ENCODE measurements at places on chromosomes 7 and 10.

DNA sequence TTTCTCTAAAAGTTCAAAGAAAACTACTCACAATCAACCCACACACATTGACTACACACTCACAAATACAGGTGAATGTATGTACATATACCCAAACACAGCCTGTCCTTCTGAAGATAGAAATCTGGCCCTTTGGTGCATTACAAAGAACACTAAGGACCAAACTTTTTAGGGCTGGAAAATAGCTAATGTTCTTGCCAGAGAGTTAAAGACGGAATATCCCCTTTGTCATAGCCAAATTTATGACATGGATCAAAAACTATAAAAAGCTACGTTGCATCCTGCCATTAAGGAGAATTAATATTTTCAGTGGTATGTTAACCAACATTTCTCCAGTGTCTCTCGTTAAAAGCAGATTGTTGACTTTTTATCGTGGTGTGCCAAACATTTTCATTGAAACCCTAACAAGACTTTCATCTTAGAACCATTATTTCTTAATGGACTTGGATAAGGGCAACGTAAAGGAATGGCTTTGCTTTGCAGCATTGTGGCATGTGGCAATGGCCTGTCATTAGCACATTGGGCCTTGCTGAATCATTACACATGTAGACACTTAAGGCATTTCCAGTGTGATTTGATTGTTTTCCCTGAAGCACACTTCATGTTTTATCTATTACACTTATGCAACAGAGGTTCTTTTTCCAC, 150.9 kb upstream of the MEOX2 start:
- no peak for DNase-seq

GRCh38 chr7:116142850-116143249, 67.5 kb upstream of the TES start:
- no peak for DNase-seq

DNA sequence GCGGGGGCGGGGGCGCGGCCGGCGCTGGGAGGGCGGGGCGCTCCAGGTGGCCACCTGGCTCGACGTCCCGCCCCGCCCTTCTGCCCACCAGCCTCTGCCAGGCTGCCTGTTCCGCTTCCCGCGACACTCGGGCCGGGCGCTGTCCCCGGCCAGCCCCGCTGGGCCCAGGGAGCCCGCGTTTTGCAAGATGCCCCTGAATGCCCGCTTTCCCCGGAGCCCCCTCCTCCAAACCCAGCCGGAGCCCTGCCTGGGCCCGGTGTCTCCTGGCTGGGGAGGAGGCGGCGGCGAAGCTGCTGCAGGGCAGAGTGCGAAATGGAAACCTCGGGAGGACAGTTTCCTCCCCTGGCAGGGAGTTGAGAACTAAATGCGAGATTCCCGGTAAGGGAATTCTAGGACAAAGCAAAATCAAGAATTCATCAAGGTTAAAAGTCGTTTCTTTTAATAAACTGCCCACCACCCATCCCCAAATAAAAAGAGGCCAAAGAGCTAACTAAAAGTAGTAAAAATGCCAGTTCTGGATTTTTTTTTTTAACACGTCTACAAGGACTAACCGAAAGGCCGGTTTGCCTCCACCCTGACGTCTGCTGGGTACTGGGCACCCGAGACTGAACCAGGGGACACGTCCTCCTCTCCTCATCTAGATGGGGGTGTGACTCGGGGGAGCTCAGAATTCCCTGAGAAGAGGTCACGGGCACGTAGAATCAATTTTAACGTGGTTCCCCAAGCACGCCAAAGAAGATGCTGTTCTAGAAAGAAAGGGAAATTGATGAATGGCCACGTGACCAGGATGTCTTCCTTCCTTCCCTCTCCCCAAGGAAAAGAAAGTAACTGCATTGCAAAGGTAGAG, 200.4 kb upstream of the NFE2L3 start:
- peak; percentile 9 for DNase-seq

DNA sequence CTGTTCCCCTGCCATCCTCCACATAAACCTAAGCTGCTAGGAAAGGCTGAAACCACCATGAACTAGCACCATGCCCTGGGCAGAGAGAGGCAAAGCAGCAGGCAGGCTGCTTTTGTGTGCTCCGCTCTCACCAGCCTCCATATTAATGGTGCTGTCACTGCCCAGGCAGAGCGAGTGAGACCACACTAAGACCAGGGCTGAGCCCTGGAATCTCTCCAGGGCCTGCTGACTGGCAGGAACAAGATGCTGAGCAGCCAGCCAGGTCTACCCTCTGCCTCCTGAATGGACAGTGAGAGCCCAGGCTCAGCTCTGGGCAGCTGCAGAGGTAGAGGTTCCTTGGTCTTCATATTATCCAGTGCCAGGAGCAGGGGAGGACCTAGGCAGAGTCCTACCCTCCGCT, 1.6 kb upstream of the CRHR2 start:
- no peak for DNase-seq

- no peak for DNase-seq
Observed at GRCh38 chr10:80160361-80161320, 28.1 kb downstream of the PLAC9 start.

DNA sequence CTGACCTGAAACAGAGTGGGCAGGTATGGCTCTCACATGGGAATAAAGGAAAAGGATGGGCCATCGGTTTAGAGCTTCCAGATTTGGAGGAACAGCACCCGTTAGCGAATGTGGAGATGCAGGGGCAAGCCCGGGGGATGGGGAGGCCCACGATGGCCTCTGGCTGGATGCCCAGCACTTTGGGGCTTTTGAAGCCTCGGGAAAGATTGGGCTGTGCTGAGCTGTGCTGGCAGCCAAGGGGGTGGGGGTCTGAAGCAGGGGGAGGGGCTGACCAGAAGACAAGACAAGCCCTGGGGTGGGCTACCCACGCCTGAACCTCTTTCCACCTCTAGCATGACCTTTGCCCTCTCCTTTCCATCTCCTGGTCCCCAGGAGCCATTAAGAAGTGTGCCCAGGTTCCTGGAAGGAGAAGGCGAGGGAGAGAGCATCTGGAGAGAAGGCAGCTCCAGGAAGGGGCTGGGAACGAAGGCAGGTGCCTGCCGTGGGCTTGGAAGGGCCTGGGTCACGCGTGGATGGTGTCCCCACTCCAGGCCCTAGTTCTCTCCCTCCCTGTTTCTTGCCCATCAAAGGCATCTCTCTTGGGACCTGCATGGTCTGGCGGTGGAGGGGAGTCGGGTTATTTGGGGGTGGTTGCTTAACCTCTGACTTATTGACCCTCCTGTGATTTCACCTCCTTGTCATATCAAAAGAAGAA, 39.7 kb downstream of the JAKMIP3 start:
- no peak for DNase-seq

- no peak for DNase-seq
Observed at GRCh38 chr7:44615793-44616192, 9.4 kb downstream of the OGDH start.

GRCh38 chr10:71964743-71965515, 734 bp downstream of the CHST3 start:
- DNase-seq, result peak; percentile 26

DNA sequence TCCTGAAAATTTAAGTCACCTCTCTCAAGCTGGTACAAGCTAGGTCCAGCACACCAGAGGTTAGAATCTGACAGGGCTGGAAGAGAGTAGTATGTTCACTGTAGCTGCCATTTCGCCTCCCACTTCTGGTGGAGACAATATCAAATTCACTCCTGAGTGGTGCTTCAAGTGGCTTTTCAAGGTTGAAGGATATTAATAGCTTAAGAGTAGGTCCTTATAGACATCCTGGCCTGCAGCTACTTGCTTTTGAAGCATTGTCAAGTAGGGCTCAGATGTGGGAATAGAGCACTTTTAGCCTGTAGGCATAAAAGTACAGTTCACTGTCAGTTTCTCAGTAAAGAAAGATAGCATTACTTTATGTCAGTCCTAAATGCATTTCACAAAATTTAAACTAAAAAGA, 270.5 kb upstream of the PLPP4 start:
- DNase-seq, result no peak

DNA sequence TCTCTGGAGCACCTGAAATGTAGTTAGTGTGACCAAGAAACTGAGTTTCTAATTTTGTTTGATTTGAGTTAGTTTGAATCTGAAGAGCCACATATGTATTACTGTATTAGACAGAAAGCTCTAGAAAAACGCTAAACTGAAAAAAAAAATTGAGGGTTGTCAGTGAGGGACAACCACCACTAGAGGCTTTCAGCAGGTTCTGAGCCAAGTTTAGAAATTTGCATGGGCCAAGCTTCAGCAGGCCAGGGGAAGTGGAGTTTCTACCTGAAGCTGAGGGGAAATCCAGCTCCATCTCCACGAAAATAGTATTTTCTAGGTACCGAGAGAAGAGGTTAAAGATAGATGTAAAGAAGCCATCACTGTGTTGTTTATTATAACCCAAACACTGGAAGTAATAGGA, 77.9 kb upstream of the PLXNA4 start:
- DNase-seq, result no peak

DNA sequence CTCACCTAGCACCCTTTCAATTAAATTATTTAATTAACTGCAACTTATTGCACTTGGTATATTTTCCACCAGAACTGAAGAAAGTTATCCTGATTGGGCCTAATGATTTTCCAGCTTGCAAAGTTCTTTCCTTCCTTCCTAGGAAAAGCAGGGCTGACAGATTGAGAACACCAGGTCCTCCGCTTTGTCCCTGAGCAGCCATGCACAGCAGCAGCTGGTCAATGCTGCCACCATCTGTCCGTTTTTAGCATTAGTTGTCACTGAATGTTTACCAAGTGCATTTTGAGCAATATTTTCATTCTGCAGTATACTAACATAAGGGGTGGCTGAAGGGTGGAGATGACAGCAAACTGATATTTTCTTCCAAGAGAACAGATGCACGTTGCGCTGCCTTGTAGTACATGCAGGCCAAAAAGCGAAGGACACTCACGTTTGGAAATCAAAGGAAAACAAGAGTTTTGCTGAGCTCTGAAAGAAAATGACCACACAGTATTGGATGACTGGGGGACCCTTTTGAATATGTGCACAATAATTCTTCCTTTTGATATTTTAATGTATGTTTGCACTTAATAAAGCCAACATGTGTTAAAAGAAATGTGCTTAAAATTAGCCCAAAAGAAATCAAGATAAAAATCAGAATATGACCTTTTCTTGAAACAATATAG, 248.8 kb upstream of the PTN start:
- DNase-seq, result peak; percentile 53

DNA sequence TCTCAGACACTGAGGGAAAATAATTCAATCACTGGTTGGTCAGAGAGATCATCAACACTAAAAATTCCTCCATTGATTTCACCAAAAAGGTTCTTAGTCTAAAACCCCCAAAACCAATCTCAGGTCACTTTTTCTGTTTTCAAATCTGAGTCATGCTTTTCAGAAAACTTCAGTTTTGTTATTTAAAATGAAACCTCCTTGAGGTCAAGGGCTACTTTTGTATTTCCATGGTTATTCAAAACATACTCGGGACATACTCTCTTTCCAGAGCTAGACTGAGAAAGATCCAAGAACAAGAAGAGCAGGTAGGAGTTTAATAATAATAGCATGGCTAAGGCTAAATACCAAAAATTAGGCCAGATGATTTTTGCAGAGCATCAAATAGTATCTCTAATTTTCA, 152.8 kb downstream of the SDHAF3 start:
- DNase-seq, result no peak

DNA sequence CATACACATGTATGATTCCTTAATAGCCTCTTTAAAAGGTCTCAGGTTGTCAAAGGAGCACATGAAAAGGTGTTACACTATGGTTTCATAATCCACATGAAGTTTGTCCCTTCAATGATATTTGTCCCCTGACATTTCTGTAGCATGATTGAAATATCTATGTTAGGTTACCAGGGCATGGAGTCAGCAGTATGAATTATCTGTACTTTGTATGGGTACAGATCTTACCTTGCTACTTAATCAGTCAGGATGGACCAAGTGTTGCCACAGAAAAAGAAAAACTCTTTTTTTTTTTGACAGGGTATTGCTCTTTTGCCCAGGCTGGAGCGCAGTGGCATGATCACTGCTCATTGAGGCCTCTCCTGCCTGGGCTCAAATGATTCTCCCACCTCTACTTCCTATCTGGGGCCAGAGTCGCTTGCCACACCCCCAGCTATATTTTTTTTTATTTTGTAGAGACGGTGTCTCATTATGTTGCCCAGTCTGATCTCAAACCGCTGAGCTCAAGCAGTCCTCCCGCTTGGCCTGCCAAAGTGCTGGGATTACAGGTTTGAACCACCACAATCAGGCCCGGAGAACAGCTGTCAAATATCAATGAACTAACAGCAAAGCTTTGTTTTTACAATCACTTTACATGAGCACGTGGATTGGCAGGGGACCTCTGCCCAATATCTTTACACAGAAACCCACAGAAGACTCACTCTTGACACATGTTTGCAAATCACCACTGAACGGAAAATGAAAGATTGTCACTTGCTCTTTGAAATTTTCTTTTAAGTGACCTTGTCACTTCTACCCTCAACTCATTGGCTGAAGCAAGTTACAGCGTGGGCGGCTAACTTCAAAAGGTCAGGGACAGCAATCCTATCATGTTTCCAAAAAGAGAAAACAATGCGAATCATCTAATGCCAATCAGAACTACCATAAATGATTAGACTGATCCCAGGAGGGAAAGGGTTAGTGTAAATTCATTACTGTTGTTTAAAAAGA, 140.2 kb downstream of the PRKG1 start:
- DNase-seq, result no peak

DNA sequence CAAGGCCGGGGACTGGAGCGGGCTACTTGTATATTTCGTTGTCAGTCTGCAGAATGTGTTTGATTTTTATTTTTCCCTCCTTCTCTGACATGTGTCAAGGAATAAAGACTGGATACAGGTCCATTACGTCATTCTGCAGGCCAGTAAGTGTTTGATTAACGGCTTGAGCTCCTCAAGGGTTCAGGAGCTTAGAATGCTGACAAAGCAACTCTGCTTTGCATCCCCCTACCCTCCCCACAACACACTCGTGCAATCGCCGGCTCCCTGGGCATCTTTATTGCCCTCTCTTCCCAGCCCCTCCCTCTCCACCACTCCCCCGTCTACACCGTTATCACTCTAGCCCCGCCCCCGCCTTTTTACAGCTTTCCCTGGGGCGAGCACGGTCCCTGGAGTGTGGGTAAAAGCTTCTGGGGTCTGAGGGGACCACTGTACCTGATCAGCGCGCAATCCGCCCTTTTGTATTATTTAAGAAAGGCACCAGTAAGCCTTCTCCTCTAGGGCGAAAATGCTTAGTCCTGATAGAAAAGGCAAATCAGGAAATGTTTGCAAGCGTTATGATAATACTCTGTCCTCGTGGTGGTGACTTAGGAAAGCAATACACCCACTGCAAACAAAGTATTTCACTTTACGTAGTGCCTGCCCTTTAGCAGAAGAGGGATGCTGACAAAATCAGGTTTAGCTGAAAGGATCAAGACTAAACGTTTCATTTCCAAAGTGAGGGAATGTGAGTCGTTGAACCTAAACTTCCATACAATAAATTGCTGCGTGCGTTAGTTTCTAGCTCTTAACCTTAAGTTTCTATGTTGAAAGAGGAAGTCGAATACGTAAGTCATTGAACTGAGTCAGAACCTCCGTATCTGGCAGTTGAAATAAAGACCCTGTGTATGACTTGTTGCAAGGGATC, 1.4 kb upstream of the CREB5 start:
- no peak for DNase-seq

- DNase-seq, result peak; percentile 62
Observed at GRCh38 chr7:104848138-104848990, 165.6 kb upstream of the KMT2E start.

Measured in LoVo (cell line).